Brain pericyte (primary cell): ENCODE measurements at places on chromosomes 12 and 14.

DNA sequence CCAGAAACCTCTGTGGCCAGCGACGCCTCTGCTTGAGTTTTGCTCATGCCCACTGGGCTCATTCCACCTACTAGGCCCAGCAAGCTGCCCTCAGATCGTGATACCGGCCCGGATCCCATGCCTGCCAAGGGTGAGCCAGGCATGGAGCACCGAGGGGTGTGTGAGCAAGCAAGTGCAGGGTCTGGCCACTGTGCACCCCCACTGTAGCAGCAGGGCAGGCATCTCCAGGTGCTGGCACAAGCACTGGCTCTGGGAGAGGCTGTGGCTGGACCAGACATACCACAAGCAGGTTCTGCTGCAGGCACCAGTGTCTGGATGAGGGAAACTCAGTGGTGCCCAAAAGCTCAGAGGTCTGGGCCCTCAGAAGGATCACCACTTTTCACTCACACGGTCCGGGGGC lies 20.6 kb downstream of the FAM186A start:
- no peak for DNase-seq

DNA sequence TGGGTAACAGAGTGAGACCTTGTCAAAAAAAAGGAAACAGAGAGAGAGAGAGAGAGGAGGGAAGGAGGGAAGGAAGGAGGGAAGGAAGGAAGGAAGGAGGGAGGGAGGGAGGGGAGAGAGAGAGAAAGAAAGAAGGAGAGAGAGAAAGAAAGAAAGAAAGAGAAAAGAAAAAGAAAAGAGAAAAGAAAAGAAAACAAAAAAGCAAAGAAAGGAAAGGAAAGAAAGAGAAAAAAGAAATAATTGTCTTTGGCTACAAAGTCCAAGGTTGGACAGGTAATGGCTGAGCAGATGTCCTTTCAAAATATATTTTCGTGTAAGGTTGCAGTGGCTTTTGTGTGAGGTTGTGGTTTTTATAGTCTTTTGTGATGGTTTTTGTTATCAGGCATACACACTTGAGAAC lies 21.6 kb upstream of the CCDC60 start:
- DNase-seq, result no peak

DNA sequence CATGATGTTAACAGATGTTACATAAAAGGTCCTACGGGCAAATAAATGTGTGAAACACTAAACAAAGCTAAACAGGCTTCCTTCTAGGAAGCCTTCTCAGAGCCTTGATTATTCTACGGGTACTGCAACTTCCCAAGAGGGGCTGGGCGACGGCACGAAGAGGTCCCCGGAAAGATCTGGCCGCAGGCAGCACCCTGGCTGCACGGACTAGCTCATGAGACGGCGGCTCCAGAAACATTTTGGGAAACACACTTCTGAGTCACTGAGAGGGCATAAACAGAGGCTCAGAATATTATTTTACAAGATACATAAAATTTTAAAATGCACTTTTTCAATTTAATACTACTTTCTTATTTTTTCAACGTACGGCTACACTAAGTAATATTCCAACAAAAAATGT lies 19.4 kb downstream of the STX2 start:
- no peak for DNase-seq

DNA sequence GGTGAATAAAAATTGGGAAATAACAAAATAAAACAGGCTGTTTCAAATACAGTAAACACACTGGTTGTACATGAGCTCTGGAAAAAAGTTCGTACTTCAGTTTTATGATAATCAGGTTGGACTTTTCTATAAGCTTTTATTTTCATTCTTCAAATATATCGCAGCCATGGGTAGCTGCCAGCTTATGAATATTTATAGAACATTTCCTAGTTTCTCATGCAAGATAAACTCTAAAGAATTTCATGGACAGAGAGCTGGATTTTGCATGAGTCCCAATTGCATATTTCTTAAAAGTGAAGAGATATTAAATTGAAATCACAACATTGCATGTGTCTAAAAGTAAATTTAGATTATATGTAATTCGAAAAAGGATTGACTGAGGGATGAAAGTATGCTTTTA lies 827.6 kb downstream of the SLC6A15 start:
- no peak for DNase-seq

- DNase-seq, result no peak
These were observed 18.0 kb downstream of the ACIN1 start for GRCh38 chr14:23076785-23077408.

DNA sequence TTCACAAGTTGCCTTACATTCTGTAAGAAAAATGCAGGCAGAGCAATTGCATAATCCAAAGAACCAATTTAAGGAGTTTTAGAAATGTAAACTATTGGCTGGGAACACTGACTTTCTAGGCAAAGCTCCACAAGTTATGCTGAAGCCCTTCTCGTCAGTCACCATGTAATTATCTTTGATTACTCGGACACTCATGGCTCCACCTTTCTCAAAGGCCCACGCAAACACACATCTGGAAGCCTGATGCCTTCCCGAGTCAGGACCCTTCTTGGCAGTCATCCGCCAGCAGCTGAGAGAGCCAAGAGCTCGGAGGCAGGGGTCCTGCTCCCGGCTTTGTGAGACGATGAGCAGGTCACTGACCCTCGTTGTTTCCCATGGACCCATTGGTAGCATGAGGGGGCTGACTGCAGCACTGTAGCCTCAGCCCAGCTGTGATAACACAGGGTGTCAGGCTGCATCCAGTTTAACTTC lies 202.2 kb downstream of the TMEM132D start:
- peak; percentile 98 for DNase-seq

GRCh38 chr14:52067873-52068614 lies 815 bp downstream of the NID2 start:
- no peak for DNase-seq

GRCh38 chr14:101075025-101075800 lies 171.7 kb upstream of the RTL1 start:
- DNase-seq, result no peak

DNA sequence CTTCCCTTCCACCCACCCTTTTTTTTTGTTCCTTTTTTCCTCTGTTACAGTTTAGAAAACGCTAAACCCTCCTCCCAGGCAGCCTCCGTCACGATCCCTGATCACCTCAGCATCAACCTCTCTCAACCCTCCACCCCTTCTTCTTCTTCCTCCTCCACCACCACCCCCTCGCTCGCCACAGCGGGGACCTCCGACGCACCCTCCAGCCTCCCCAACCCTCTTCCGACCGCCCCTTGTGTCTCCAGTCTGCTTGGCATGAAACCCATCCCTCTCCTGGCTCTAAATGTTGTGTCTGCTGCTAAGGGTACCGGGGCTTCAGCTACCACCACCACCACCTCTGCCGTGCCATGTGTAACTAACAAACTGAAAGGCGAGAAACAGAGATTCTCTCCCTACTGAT lies 22.9 kb downstream of the PCBP2 start:
- DNase-seq, result no peak

- DNase-seq, result no peak
These were observed 43.9 kb downstream of the PPP4R3A start for GRCh38 chr14:91466192-91466591.

DNA sequence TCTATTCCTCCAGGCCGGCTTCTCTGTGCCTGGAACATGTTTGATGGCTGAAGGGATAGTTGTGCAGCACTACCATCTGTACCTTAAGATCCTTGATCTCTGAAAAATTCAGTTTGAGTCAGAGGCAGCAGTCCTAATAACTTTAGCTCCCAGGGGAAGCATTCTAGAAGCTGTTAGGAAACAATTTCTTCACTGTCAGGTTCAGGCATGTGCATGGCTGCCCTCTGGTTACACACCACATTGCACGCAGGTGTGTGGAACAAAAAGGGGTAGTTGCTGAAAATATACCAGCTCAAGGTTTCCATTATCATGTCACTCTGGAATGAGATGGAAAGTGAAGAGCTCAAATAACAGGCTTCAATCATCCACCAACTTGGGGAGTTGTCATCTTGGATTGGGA lies 80.1 kb downstream of the CHST11 start:
- no peak for DNase-seq
